ENCODE measurements at places on chromosomes 12 and 14. TPM values are rescaled to one million over a fixed set of nuclear protein-coding genes. Genes with fewer than 3 reads are reported as not detected.

DNA sequence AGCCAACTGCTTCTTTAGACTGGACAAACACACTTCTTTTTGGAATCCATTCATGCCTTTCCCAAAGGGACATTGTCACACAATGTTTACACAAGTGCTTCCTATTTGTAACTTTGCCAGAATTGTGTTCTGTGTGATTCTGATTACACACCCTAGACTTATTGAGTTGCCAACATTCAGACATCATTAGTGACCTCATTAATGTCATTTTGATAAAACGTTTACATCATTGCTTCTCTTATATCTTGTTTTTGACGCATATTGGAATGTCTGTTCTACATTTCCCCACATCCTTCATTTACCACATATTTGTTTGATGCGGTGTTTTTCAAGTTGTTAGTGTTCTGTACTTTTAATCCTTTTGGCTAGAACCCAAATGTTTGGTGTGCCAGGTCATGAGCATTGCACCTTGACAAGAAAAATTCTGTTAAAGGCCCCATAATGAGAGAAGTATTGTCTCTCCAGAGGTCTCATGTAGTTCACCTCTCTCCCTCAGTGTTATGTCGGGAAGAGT, 305.5 kb downstream of the AEBP2 start:
- DNase-seq = no peak

The TMPRSS12 gene
- not detected for total RNA-seq

DNA sequence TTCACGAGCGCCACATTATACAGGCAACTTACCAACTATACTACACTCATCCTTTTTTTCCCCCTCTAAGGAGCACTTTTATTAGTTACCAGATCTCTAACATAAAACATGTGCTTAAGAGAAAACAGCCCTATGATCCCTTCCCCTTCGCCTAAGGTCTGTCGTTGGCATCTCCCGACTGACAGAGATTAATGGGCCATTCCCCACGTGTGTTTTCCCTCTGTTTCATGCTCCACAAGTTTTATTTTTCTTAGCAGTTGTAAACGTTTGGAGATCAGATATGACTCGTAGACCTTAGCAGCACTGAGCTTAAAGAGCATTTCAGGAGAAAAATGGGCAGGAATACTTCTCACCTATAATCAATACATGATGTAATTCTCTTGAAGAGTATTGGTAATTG, 51.4 kb upstream of the FZD10 start:
- no peak for DNase-seq

The TTC9 gene
- 9.0 TPM for total RNA-seq

DNA sequence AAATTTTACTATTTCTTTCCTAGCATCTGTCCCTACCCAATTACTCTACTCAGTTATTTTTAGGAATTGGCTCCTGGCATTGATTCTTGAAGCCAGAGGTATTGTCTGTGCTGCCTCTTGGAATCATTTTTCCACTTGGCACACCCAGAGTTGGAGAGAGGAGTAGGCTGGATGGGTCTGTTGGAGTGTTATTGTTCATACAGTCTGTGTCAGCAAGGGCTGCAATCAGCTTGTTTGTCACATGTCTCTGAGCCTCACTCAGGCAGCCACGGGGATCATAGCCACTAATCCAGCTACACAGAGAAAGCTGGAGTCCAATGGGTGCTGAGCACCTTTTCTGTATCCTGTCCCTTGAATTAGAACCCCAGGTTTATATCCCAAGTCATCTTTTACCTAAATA, 176.0 kb upstream of the DYRK2 start:
- no peak for DNase-seq

- no peak for DNase-seq
Observed at GRCh38 chr12:12800406-12801180, 12.6 kb upstream of the DDX47 start.
